Transverse colon (tissue), 4 donors: ENCODE measurements at places on chromosomes 13 and 19.

DNA sequence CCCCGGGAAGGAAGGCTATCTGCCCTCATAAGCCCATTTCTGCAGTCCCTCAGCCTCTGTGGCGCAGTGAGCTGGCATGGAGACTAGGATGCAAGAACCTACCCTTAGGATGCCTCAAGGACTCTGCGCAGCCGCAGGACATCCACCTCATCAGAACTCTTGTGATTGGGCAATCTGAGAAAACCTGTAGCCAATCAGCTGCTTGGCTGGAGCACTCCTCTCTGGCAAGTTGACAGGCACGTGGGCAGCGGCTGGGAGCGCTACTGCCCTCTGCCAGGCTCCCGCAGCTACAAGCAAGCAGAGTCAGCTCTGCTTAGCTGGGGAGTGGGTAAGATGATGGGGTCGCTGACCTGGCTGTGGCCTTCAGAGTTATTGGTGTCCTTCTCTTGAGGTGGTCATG, 1.5 kb upstream of the ECSIT start:
- DNase-seq = peak; percentile 80

- DNase-seq = no peak
Observed at GRCh38 chr13:55967055-55967454, 1173.7 kb upstream of the PRR20A start.

DNA sequence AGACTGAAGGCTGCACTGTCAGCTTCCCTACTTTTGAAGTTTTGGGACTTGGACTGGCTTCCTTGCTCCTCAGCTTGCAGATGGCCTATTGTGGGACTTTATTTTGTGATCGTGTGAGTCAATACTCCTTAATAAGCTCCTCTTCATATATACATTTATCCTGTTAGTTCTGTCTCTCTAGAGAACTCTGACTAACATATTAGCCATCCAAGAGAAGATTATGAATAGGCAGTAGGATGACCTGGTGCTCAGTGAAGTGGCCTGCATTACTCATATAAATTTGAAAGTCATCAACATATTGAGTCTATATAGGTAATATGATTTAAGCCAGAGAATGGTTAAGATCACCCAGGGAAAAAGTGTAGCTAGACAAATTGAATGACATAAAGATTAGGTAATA, 136.3 kb upstream of the UFM1 start:
- no peak for DNase-seq

DNA sequence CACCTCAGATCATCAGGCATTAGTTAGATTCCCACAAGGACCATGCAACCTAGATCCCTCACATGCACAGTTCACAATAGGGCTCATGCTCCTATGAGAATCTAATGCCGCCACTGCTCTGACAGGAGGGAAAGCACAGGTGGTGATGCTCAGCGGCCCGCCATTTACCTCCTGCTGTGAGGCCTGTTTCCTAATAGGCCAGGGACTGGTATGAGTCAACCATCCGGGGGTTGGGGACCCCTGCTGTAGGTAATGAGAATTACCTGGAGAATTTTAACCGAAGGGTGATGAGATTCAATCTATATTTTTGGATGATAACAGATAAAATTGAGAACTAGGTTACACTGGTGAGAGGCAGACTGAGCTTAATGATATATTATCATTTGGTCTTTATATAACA, 101.4 kb downstream of the LACC1 start:
- no peak for DNase-seq

- no peak for DNase-seq
Observed at GRCh38 chr13:75959861-75960481, 323.8 kb downstream of the LMO7 start.

DNA sequence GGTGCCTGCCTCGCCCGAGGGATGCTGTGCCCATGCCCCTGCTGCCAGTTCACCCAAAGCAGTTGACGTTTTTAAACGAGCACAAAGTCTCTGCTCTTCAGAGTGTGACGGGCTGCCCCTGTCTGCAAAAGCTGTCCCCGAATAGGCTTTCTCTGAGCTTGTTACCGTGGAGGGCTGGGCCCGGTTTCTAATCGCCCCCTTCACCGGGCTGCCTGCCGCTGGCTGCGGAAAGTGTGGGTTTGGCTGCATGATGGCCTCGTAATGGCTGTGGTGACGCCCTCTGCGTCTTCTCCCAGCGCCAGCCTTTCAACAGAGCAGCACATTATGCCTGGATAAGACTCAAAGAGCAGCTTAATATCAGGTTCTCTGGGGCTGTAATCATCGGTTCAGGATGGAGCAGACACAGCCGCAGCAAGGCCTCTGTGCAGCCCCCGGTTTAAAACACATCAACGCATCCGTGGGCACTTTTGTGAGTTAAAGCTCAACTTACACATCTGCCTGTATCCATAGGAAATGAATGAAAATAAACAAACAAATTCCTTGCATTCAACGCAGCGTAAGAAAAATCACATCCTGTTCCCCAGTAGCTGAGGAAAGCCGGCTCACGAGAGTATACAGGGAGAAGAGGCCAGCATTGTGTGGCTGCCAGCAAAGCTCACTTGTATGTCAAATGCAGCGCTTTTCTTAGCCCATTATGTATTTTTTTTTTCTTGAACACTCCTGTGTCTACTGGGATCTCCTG, 166.4 kb upstream of the SOX1 start:
- DNase-seq = no peak

- DNase-seq = no peak
Observed at GRCh38 chr13:42056146-42056545, 7.7 kb downstream of the DGKH start.

- DNase-seq = no peak
Observed at GRCh38 chr13:103192511-103193135, 126.4 kb upstream of the SLC10A2 start.

DNA sequence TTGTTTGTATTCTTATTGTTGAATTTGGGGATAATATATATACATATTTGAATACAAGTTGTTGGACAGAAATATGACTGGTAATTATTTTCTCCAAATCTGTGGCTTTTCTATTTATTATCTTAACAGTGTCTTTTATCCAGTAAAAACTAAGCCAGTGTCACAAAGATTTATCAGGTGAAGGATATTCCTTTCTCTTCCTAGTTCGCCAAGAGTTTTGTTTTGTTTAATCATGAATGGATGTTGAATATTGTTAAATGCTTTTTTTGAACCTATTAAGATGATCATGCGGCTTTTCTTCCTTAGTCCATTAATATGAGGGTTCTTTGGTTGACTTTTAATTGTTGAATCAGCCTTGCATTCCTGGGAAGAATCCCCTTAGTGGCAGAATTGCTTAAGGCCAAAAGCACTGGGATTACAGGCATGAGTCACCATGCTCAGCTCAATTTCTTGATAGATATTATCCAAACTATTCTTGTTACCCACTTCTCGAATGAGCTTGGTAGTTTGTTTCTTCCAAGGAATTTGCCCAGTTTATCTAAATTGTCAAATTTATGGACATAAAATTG, 53.3 kb downstream of the TEX26 start:
- DNase-seq = no peak

- DNase-seq = no peak
Observed at GRCh38 chr13:26503826-26504594, 53.5 kb upstream of the WASF3 start.

DNA sequence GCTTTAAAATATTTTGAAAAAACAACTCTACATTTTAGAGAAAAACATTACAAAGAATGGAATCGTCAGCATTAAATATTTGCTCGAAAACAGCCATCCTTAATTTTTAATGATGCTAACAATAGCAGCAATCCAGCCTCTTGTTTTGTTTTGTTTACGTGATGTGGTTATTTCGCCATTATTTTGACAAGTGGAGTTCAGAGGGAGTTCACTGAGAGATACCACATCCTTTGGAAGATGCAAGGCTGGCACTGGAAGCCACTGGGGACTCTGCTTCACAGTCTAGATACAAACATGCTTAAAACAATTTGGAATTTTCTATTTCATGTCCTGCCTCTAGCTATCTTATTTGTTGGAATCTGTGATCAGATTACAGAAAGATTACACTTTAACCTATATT, 556.3 kb downstream of the PCDH17 start:
- DNase-seq = no peak

DNA sequence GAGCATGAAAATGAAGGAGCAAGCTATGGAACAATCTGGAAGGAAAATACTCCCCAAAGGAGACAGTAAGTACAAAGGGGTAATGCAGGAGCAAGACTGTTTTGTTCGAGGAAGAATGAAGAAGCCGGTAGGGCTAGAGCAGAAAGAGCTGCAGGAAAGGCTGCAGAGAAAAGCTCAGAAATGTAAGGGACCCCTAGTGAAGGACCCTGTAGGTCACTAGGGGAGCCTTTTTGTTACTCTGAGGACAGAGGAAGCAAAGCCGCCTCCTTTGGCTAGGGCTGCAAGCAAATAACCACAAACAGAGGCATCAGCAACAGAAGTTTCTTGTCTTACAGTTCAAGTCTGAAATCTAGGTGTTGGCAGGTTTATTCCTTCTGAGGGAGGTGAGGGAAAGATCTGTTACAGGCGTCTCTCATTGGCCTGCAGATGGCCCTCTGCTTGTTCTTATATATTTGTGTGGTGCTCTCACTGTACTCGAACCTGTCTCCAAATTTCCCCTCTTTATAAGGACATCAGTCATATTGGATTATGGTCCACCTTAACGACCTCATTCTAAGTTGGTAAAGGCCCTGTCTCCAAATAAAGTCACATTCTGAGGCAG, 362.3 kb downstream of the COG6 start:
- no peak for DNase-seq

DNA sequence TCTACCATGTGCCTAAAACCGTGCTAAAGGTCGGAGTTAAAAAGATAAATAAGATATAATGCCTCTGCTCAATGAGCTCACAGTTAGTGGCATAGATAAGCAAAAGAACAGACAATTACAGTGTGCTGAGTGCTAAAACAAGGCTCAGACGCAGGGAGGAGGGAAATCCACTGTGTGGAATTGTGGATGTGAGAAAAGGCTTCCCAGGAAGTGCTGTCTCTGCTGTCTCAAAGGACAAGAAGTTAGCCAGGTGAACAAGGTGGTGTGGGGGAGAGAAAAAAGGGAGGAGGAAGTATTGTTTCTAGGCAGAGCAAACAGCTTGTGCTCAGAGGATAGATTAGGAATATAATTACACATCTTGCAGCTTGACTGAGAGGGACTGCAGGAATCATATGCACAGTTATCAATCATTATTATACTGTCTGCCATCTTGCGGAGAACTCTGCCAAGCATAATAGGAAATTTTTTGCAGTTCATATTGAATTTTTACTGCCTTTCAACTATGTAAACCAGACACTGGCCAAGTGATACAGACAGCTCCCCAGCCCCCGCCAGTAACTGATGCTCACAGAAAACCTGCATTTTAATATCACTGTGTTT, 9.3 kb downstream of the C13orf42 start:
- DNase-seq = no peak

- DNase-seq = no peak
Observed at GRCh38 chr13:92262100-92262788, 863.8 kb downstream of the GPC5 start.

GRCh38 chr13:110001670-110002275, 215.4 kb upstream of the IRS2 start:
- no peak for DNase-seq

GRCh38 chr19:5960005-5961001, 17.6 kb downstream of the RANBP3 start:
- no peak for DNase-seq

- DNase-seq = no peak
Observed at GRCh38 chr19:45762870-45763631, 6.0 kb downstream of the SIX5 start.

DNA sequence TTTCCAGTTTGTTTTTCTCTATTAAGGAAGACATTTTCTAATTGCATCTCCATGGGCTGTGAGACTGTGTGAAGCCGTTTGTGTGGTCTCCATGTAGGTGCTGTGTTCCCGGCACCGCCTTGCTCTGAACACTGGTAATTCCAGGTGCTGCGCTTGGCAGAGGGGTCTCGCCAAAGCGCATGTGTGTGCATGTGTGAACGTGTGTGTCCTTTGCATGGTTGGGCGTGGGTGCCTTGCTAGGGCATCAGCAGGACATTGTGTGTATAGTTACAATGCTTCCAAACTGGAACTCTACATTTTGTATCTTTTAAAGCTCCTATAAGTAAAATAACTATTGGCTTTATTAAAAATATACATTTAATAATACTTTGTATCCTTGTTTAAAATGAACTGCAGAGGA, 9.8 kb upstream of the GPI start:
- DNase-seq = no peak

DNA sequence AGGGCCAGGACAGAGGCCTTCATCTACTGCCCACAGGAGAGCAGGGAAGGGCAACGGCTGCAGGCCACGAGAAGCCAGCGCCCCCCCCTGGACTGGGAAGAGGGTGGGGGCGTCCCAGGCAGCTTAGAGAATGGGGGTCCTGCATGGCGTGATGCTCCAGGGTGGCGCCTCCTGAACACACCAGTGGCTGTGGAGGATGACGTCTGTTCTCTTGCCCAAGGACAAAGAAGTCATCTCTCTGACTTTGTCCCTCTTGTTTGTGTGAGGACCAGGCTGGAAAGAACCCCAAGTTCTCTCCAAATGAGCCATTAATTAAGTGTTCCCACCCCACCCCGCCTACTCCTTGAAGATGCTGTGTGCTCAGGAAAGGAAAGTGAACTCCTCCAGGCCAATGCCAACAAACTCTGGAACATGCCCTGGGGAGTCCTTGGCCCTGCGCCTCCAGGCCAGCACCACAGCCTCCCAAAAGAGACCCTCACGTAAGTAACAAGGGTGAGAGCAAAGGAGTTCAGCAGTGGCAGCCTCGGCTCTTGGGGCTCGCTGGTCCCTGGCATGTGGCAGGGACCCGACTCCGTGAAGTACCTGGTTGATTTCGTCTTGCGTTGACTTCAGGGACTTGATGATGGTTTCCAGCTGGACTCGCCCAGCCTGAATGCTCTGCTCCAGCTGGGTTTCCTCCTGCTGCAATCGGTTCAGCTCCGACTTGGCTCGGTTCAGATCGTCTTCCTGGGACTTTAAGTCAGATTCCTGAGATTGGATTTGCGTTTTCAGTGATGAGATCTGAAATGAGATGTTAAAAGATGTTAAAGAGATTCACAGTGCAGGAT, 68.4 kb downstream of the EPS15L1 start:
- DNase-seq = no peak

- DNase-seq = no peak
Observed at GRCh38 chr13:110244976-110245375, 62.0 kb downstream of the COL4A1 start.
